ENCODE measurements at places on chromosomes 2 and 18.

GRCh38 chr18:9742524-9743131, 34.5 kb downstream of the RAB31 start:
- no peak for DNase-seq

DNA sequence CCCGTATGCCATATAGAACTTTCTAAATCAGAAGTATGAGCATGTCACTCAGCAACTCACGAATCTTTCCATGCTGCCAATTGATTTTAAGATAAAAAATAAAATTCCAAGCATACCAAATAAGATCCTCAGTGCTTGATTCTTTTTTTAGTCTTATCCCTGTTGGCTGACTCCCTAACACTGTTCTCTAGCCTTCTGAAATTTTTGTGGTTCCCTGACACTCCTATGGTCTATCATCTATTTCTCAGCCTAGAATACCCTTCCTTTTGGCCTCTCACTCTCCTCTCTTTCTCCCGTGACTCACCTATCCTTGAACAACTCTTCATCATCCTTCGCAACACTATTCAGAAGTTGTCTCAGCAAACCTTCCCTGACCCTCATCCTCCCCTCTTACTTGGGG, 50.5 kb downstream of the CCDC141 start:
- DNase-seq, result no peak

- DNase-seq, result no peak
Observed at GRCh38 chr18:77316008-77316407, 66.4 kb downstream of the GALR1 start.

GRCh38 chr2:181457741-181458425, 697 bp downstream of the ITGA4 start:
- no peak for DNase-seq

DNA sequence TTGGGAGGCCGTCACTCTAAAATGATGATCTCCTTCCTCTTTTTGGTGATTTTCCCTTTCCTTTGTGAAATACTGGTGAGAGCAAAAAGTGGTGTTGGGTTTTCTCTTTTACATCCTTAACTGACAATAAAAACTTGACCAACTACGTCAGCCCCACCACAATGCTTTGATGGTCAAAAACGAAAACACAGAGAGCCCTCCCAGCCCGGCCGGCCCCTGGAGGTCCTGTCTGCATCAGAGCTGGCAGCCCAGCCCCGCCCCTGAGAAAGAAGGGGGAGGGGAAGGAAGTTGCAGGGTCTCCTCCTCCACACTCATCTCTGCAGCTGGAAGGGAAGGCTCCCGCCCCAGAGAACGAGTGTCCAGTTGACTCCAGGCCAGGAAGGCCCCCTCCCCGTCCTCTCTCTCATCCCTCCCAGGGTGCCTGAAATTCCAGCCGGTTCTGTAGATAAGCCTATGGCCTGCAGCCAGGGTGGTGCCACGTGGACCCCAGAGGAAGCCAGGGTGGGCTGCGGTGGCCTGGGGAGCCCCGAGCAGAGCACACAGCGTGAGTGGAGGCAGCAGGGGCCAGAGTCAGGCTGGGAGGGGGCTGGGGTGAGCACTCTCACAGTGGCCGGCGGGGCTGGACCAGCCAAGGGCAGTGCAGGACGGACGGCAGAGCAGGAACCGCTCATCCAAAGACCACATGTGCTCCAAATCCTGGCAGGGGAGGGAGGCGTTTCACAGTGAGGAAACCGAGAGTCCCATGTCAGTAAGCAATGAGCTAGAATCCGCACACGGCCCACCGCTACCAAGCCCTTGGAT, 19.8 kb downstream of the BIN1 start:
- DNase-seq, result peak; percentile 53

DNA sequence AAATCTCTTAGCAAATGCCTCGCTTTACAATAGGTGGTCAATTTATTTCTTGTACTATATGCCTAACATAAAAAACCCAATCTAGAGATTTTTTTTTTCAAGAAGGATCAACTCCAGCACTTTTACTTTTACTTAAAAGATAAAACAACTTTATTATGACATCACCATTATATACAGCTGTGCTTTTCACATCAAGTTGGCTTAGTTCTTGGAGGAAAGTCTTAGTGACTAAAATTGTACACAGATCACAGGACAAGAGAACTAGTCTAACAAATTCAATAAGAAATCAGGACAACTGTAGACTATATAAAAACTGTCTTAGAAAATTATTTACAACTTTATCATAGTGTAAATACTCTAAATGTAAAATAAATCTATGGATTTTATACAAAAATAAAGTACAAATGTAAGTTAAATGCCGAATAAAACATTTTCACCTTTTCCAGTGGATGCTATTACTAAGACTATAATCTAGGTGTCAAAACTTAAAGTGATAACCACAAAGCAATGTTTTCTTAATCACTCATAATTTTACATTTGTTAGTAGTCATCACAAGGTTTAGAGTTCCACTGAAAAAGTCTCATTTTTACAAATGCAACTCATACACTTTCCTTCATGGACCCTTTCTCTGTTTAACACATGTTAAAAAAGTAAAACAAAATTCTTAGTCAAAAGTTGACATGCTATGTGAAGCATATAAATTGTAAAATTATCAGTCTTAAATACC, 5.4 kb upstream of the CD302 start:
- no peak for DNase-seq

GRCh38 chr2:222604749-222605515, 51.0 kb downstream of the FARSB start:
- DNase-seq, result no peak

DNA sequence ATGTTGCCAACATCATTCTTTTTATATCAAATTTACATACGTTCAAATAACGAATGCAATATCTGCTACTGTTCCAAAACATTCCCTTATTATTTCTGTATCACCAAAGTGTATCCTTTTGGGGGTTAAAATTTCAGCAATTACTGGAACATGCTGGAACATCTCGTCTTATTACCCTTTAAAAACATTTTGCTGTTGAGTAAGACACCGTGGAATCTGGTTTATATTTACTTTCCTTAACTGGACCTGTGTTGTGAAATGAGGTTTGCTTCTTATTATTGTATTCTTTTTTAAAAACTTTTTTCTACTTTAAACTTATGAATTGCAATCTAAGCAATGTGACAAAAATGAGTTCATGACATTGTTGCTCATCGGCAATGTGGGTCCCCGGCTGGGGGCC, 87.4 kb upstream of the PTPRM start:
- DNase-seq, result no peak

GRCh38 chr18:10681581-10682367, 155.9 kb downstream of the NAPG start:
- DNase-seq, result no peak

DNA sequence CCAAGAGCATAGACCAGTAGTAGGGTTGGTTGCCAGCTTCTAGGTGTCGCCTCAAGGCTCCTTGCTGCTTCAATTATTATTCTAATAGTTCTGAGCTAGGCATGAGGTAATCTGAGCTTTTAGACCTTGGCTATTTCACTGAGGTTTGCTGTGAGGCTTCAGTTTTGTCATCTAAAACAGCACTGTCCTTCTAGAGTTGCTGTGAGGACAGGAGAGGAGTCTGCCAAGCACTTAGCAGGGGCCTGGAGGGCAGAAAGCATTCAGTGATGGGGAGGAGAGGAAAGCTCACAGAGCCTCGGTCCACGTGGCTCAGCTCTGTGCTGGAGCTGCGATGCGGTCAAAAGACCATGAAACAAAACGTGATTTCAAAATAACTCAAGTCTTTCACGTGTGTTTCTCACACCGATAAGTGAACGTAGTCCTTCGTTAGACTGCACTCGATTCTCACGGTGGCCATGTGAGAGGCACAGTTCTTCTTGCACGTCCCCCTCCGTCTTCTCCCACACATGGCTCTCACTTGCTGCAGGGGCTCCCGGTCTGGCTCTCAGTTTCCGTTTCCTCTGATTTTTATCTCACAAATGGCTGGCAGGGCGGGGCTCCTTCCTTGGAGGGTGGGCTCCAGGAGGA, 113.7 kb downstream of the B3GNT2 start:
- no peak for DNase-seq

- DNase-seq, result no peak
Observed at GRCh38 chr2:10482913-10483312, 34.8 kb upstream of the ODC1 start.

DNA sequence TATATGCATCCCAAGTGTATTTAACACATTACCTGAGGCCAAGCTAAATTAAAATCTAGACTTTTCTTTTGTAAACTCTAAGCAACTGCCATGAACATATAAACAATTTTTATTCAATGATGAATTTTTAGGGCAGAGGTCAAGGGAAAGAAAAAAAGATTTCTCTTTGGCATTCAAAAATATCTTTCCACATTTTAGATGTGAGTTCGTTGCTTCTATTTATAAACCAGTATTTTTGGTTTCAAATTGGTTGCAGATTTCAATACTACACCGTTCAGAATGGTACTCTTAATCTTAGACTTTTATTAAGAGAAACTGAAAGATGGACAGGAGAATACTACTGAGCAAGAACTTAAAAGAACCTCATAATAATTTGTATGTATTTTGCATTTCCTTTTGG, 293.6 kb upstream of the CCDC68 start:
- DNase-seq, result no peak

DNA sequence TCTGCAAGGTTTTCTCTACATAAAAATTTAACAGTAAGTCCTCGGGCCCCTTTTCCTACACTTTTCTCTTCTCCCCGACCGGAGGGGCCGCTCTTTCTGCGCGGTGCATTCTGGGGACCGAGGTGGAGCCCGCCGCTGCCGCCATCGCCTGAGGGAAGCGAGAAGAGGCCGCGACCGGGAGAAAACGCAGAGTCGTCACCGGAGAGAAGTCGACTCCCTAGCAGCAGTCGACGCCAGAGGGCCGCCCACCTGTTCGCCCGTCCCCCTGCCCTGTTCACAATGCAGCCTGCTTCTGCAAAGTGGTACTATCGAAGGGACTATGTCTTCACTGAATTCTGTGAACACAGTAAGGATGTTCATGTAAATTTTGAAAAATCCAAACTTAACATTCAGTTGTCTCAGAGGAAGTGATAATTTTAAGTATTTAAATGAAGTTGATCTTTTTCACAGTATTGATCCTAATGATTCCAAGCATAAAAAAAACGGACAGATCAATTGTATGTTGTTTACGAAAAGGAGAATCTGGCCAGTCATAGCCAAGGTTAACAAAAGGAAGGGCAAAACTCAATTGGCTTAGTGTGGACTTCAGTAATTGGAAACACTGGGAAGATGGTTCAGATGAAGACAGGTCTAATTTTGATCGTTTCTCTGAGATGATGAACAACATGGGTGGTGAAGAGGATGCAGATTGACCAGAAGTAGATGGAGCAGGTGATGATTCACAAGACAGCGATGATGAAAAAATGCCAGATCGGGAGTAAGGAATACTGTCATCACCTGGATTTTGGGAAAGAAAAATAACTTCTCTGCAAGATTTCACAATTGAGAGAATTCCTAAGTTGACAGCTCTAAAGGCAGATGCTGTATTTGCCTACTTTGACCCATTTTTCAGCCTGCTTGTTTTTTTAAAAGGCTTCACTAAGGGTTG, 55.8 kb downstream of the ASXL2 start:
- DNase-seq, result peak; percentile 64

DNA sequence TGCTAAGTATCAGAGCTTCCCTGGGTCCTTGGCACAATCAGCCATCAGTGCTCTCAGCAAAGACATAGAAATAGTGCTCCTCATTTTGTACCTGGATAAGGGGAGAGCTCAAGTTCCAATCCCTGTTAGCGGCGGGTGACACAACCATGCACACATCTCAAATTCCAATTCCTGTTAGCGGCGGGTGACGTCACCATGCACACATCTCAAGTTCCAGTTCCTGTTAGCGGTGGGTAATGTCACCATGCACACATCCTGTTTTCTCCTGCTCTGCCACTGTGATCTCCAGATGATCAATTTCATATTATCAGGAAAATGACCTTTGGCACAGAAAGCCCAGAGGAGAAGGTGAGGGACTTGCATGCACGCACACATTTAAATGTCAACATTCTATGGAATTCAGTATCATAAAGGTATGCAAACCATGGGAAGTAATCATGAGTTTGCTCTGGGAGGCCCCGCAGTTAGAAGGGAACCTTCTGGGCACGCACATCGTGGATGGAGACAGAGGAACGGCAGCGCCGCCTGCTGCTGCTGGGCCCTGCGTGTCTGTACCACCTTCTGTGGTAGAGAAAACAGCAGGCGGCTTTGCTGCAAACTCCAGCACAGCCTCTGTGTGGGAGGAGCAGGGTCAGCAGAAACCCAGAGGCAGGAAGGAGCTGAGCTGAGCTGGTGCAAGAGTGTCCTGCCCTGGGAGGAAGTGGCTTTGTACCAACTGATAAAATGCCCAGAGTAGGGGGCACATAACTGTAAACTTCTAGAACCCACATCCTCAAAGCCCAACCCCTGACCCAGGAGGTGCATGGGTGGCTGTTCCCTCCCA, 77.8 kb downstream of the MBP start:
- DNase-seq, result peak; percentile 74

DNA sequence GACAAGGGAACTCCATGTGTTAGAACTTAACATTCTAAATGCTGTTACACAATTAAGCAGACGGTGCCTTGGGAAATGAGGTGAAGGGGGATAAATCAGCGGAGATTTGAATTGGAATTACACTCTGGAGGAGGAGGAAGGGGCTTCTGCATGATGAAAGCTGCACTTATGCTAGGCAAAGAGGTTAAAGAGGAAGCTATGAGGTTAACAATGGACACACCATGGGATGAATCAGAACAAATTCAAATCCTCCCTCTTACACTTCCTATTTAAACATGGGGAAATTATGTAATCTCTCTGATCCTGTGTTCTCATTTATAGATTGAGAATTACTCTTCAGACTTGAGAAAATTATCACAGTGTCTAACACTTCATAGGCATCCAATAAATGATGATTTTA, 121.5 kb upstream of the SIX2 start:
- DNase-seq, result no peak

- DNase-seq, result no peak
Observed at GRCh38 chr18:35672897-35673296, 91.4 kb downstream of the GALNT1 start.

- no peak for DNase-seq
Observed at GRCh38 chr2:44358503-44358902, 2.8 kb downstream of the PREPL start.

GRCh38 chr18:41371156-41372045, 583.6 kb upstream of the PIK3C3 start:
- DNase-seq, result no peak

- no peak for DNase-seq
Observed at GRCh38 chr2:160278101-160278878, 78.2 kb upstream of the ITGB6 start.

DNA sequence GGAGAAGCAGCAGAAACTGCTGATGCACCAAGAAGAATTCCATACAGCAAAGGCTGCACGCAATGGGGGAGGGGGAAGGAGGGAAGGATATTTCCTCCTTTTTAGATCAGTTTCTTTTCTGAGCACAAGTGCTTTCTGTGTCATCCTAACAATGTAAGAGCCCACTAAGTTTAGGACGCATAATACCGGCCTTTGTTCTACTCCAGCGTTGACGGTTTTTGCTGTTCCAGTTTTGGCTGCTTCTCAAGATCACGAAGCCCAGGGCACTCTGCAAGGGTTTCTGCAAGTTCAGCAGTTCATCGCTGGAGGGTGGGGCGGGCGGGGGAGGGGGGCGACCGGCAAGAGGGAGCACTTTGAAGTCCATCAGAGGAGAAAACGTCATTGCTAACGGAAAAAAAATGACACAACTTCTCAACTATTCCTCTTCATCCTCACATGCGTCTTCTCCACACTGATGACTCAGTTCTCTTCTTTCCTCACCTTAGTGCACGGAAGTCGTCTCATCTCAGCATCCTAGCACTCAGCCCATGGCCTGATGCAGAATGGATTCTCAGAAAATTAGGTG, 8.7 kb downstream of the FAM178B start:
- no peak for DNase-seq

Measured in caudate nucleus (tissue), 63 donors.